ENCODE measurements at places on chromosomes 16 and 17.
A peak's percentile ranks its signal among the peaks of the same experiment; 100 is the strongest.

DNA sequence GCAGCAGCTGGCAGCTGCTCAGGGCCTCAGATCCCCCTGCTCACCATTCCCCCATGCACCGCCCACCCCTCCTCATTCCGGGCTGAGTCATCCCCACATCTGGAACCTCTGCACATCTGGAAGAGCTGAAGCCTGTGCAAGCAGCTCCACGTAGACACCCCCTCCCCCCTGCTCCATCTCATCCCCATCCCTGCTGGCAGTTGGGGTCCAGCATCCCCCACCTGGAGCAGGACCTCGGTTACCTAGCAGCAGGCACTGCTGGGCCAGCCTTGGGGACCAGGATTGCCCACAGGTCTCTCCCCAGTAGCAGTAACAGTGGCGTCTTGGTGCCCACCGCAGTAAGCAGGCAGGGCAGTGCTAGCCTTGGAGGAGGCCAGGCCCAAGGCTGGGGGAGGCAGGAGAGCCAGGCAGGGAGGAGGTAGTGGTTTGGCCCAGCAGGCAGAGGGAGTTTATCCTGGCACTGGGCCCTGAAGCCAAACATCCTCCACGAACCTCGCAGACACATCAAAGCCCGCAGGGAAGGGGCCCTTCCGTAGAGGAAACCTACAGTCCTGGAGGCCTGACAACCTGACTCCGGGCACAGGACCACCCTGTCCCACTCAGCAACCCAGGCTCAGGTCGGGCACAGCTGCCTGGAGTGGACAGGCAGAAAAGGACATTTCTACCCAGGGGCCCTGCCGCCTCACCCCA is 7.7 kb upstream of the TMEM92 start:
- DNase-seq = no peak

DNA sequence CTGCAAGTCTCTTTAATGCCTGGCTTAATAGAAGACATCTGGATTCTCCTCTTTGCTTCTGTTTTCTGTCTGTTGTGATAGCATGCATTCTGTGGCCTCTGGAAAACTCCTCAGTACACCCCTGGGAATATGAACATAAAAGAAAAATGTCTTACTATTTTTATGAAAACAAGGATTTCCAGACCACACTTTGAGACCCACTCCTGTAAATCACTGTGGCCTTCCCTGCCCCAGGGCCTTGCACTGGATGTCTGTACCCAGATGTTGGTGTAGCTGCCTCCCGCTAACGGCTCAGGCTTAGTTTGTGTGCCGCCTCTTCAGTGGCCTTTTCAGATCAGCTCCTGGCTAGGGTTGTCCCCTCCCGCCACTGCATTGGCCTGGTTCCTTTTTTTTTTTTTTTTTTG is 126.6 kb downstream of the SOCS1 start:
- peak; percentile 63 for DNase-seq

- DNase-seq = no peak
Measured at GRCh38 chr16:2121853-2122252, 13.8 kb downstream of the PKD1 start.

DNA sequence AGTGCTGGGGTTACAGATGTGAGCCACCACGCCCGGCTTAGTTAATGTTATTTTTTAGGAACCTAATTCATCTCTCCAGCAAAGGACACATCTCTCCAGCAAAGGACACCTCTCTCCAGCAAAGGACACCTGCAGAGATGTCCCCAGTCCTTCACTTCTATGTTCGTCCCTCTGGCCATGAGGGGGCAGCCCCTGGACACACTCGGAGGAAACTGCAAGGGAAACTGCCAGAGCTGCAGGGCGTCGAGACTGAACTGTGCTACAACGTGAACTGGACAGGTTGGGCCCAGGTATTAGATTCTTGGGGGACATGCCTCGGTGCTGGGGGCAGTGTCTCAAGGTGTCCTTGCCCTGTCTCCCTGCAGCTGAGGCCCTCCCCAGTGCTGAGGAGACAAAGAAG is 4.7 kb downstream of the PFAS start:
- no peak for DNase-seq

DNA sequence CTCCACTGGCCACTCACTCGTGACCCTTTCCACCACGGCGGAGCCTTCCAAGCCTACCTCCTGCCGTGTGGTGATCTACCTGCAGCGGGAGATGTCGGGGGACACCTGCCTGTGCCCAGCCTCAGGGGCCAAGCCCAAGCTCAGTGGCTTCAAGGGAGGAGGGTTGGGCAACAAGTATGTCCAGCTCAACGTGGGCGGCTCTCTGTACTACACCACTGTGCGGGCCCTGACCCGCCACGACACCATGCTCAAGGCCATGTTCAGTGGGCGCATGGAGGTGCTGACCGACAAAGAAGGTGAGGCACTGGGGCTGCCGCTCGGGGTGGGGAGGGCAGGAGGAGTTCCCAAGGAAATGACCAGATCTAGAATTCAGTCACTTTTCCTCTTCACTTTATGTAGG is 3.9 kb downstream of the TNFAIP1 start:
- DNase-seq = no peak

DNA sequence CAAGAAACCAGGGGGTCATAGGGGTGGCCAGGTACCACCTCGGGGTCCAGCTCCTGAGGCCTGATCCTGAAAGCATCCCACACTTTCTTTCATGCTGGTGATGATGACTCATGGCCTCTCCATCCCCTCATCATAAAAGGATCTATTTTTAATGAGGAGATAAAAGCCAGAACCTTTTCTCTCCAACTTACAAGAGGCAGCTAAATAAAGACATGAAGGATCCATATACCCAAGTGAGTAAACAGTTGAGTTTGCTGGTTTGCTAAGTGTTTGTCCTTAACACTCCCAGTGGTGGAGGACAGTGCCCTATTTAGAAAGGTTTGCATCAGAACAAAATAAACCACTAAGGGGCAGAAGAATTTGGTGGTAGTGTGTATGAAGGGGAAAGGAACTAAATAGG is 383.8 kb downstream of the GRIN2A start:
- no peak for DNase-seq
